ENCODE measurements at places on chromosomes 2 and 18. TPM values are rescaled to one million over a fixed set of nuclear protein-coding genes. Genes with fewer than 3 reads are reported as not detected.

SULT1C2 gene
- total RNA-seq = 0.91 TPM

ABCG5 gene
- not detected for total RNA-seq

OR6B3 gene
- not detected for total RNA-seq

CYTIP gene
- total RNA-seq = 0.76 TPM

FMNL2 gene
- 20.5 TPM for total RNA-seq

KLHL41 gene
- 0.91 TPM for total RNA-seq

POMC gene
- 1.0 TPM for total RNA-seq

Data from articular chondrocyte of knee joint (primary cell).